ENCODE measurements at places on chromosomes 16 and 17. TPM values are rescaled to one million over a fixed set of nuclear protein-coding genes. Genes with fewer than 3 reads are reported as not detected.

ZG16B gene
- total RNA-seq, result 0.59 TPM

ADAMTS18 gene
- total RNA-seq, result 23.9 TPM

NOXO1 gene
- total RNA-seq, result 0.72 TPM

CHST5 gene
- 0.33 TPM for total RNA-seq

DNAAF8 gene
- total RNA-seq, result 1.2 TPM

KRTAP3-1 gene
- not detected for total RNA-seq

PLCD3 gene
- total RNA-seq, result 20.1 TPM

ASPA gene
- 27.2 TPM for total RNA-seq

XYLT2 gene
- 35.9 TPM for total RNA-seq

TXNDC17 gene
- total RNA-seq, result 66.7 TPM
